ENCODE measurements at places on chromosomes 3 and 15.

DNA sequence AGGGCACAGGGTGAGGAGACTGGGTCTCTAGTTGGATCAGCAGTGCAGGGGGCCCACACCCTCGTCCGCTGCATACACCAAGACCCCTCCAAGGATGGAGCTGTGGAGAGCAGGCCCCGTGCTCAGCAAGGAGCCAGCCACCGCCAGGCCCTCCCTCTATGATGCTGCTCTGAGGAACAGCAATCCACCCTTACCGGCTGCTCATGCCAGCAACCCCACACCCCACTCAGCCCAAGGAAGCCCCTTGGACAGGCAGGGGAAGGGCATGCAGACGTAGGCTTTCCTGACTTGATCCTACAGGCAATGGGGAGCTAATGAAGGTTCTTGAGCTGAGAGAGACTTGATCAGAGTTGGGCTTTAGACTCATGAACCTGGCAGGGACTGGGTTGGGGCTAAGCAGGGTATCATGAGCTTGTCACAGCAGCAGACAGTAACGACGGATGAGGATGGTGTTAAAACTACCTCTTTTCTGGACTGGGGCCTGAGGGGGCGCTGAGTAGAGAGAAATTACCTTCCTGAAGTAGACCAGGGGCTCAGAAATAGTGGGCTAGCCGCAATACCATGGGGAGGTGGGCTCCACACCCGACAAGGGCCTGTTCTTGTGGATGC is 50.5 kb upstream of the FGD5 start:
- no peak for DNase-seq

DNA sequence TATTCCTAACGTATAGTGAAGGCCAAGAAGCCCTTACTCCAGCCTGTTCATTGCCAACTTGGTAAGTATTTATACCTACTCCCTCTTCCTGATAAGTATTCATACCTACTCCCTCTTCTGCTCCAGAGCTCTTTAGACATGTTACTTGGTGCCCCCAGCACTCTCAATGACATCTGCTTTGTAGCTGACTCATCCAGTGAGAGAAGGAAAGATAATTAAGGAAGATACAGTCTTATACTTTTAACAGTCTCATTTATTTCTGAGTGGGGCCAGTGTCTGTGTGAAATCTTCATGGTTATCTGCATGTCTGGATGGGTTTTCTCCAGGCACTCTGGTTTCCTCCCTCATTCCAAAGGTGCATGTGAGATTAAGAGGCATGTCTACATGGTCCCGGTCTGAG is 698.7 kb downstream of the FHIT start:
- DNase-seq = no peak

GRCh38 chr3:19866751-19867347 is 67.2 kb downstream of the EFHB start:
- no peak for DNase-seq

DNA sequence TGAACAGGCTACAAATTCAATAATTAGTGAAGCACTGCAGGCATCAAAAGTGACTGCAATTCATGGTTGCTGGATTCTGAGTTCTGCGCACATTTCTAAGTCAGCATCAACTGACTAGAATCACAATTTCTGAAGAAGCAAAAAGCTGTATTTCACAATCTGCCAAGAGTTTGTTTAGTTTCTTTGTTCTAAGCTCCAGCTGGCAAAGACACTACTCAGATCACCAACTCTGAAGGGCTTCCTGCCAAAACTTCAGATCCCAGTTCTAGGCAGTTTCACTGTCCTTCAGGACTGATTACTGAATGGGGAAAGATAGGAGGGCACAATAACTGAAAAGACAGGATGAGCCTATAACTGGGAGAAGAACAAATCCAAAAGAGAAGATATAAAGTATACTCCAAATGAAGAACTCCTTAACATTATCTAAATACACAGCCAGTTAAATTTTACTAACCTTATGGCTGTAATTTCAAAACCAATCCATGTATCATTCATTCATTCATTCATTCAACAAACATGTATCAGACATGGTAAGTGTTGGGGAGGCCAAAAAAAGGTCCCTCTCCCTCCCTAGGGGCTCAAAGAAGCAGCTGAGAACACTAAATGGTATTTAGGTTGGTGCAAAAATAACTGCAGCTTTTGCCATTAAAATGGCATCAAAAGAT is 17.1 kb downstream of the TJP1 start:
- DNase-seq = peak; percentile 58

DNA sequence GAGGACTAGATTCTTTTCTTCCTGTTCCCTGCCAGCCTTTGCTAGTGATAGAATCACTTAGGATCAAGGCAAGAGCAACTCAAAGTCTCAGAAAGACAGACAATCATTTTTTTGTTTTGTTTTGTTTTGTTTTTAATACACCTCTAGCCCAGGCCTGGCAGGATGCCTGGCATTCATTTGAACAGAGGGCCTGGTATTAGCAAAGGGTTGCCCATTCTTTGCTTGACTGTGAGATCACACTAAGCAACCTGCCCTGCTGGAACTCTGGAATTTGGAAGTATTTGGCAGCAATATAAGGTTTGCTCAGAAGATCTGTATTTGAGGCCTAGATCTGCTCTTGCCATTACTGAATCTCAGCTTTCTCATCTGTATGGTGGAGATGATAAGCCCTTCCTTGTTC is 21.8 kb upstream of the ATP13A5 start:
- no peak for DNase-seq
